GM12878 (cell line): ENCODE measurements at places on chromosomes 2 and 18. TPM values are rescaled to one million over a fixed set of nuclear protein-coding genes. Genes with fewer than 3 reads are reported as not detected.

Gene DOK6
- total RNA-seq = not detected in 2 replicates

DNA sequence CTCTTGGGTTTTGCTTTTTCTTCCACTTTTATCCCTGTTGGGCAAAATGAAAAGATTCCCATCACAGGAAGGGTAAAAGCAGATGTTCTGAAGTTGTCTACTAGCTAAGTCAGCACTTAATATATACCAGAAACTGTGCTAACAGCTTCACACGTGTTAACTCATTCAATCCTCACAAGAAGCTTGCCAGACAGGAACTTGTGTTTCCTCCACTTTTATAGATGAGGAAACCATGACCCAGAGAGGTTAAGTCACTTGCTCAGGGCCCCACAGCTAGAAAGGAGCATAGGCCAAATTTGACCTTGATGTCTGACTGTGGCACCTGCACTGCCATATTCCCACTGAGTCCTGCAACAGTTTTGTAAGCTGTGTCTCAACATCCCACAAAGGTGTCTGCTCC lies 76.8 kb upstream of the EPC2 start:
- DNase-seq = no peak

DNA sequence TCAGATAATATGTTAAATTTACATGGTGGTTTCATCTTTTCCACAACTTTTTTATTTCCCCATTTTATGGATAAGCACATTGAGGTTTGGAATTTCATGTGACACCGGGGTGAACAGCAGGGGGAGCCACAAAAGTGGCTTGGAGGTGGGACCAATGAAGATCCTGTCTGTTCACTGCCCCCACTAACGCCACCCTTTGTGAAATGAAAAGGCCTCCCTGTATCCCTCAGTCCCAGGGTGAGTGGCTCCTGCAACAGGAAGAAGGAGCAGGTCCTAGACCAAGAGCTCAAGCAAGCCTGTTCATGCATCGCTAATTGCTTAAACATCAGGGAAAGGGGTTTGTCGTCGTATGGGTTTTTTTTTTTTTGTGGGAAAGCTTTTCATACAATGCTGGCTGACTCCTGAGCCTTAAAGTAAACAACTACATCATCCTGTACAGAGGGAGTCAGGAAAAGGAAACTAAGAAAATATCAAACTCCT lies 267.8 kb upstream of the EPAS1 start:
- DNase-seq = no peak

DNA sequence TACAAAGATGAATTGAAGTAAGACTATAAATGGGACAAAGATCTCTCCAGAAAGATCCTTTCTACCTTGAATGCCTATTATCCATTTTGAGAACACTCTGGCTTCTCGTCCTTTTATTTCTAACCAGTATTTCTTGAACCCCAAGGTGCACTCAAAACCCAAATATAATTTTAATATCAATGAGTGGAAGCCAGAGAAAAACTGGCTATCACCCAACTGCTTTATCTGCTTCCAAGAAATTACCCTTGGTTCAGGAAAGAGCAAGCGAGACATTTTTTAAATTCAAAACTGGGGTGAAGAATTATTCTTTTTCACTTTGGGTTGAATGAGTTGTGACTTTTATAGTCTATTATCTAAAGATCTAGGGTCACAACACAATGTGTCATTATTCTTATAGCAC lies 221.3 kb downstream of the PTH2R start:
- no peak for DNase-seq

GRCh38 chr2:140539242-140539875 lies 1591.5 kb downstream of the LRP1B start:
- DNase-seq = no peak

Gene TRABD2A
- 5.0 and 5.7 TPM in 2 replicates for total RNA-seq

Gene IMPACT
- 0.72 and 1.1 TPM in 2 replicates for total RNA-seq

DNA sequence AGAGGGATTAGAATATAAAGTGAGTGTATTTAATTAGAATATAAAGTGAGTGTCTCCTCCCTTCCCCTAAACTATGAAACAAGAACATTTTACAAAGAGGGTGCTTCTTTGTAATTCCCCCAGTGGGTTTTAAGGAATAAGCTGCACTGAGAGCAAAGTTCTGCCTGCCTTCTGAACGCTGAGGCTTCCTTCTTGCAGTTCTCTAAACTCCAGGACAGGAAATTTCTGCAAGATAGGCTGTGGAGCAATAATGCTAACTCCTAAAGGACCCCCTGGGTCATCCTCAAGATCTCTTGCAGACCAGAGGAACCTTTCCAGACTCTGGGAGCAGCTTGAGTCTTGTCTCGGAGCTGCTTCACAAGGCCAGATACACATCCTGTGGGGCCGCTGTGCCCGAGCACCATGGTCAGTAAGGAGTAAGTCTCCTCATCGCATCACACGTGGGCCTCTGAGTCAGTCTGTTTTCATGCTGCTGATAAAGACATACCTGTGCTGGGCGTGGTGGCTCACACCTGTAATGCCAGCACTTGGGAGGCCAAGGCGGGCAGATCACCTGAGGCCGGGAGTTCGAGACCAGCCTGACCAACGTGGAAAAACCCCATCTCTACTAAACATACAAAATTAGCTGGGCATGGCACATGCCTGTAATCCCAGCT lies 87.5 kb upstream of the KCNE4 start:
- no peak for DNase-seq

DNA sequence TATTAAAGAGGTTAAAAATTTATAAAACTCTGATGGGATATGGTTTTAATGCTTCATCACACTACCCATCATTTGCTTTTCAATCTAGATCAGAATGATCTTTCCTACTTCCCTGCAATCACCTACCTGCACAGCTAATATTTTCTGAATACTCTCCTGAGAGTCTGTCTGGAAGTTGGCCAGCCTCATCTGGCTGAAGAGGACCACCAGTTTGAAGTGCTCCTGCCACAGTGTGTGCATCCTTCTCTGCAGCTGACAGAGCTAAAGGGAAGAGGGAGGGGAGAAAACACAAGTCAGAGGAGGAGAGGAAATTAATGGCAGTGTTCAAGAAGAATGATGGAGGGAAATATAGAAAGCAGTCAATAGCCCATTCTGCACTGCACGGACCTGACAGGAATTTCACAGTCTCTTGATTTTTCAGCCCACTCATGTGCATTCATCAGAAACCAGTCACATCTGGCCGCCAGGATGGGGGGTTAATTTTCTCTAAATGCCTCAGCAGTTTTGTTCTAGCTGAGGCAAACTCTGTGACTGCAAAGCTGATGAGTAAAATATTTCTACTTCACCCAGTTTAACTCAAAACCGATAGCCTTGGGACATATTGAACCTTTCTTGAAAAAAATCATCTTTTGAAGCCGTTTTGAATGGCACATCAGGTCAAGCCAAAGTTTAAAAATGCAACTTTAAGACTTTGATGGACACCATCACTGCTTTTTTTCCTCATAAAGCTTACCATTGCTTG lies 201.8 kb upstream of the KLHL14 start:
- no peak for DNase-seq

Gene KIAA2012
- not detected in 2 replicates for total RNA-seq

DNA sequence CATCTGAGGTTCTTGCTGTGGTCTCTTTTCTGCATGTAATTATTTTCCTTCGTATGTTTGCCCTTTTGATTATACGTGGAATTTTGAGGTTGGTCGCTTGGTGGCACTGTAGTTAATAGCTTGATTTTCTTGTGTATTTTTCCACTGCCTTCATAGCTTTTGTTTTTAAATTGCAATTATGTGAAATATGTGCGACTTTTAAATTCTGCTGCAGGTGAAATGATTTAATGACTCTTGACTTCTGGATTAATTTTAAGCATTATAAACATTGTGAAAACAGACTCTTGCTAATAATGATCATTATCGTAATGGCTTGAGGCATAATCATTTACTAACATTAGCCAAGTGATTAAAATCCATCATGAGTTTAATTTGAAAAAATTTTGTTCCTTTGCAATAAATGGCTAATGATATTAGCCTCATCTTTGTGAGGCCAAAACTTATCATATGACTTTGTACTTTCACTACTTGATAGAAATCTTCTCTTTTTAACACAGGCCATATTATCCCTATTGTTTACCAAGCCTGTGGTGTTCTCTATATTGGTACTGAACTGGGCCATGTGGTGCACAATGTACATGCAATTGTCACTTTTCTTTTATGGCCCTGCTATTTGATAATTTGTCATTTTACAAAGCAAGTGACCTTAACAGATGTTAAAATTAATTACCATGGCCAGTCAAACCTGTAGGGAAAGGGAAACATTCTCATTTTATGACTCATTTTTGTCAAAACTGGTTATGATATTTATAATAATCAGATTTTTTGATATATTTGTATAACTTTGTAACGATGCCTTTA lies 62.8 kb upstream of the NEUROD1 start:
- DNase-seq = peak; percentile 17

Gene C1GALT1C1L
- not detected in 2 replicates for total RNA-seq

DNA sequence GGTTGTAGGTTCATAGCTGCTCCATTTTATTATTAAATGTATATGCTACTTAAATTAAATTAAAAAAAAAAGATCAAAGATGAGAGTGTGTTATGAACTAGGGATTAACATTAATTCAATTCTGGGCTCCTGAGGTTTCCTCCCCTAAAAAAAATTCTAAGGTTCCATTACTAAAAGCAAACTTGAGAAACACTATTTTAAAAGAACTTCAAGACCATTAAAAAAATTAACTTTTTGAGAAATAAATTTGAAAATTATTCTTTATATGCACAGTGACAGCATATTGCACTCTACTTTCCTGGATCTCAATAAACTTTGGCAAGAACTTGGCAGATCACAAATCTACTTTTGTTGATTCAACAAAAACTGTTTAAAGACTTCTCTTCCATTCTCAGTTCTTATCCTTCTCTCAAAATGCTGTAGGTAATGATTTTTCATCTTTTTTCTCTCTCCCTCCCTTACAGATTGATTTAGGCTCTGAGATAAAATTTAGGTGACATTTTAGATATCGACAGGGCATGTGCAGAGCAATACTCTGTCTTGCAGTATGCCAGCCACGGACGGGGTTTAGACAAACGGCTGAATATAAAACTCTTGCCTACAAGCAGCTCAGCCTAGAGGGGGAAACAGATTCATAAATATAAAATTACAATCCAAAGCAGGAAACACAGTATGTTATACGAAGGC lies 592 bp upstream of the MARS2 start:
- peak; percentile 43 for DNase-seq

Gene SNORC
- total RNA-seq = 0.64 and 0.72 TPM in 2 replicates

Gene SP5
- not detected in 2 replicates for total RNA-seq

Gene LBX2
- 0.88 and 1.2 TPM in 2 replicates for total RNA-seq
